Right atrium auricular region (tissue), 2 donors: ENCODE measurements at places on chromosomes 1 and 21.

- DNase-seq: no peak
These were observed 13.9 kb upstream of the TTC39A start for GRCh38 chr1:51344276-51344601.

DNA sequence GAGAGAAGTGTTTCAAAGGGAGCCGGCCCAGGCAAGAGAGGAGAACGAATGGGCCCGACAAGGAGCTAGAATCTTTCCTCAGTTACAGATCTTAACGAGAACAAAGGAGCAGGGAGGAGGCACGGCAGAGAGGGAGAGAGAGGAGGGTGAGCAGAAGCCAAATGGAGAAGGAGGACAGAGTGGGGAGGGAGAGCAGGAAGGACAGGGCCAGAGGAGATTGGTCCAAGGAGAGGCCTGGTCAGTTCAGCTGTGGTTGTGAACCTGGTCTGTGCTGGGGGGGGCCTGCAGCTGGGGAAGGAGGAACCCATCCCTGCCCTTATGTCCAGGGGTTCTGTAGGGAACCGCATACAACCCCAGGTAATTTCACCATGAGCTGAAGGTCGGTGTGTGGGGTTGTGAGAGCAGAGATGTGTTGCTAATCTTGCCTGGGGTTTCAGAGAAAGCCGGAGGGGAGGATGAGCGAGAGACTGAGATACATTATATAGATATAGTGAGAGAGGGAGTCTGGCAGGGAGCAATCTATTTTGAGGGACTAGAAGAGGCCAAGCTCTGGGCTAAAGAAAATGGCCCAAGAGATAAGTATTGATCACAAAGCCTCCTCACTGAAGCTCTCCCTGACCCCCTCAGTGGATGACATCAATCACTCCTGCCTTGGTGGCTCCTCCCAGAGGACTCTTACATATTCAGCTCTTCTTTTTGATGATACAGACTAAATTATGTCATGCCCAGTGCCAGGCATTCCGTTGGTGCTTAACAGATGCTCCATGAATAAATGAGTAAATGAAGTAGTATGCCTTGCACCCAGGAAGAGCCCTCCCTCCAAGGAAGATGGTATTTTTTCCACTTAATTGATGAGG, 64.2 kb upstream of the CD1D start:
- no peak for DNase-seq

DNA sequence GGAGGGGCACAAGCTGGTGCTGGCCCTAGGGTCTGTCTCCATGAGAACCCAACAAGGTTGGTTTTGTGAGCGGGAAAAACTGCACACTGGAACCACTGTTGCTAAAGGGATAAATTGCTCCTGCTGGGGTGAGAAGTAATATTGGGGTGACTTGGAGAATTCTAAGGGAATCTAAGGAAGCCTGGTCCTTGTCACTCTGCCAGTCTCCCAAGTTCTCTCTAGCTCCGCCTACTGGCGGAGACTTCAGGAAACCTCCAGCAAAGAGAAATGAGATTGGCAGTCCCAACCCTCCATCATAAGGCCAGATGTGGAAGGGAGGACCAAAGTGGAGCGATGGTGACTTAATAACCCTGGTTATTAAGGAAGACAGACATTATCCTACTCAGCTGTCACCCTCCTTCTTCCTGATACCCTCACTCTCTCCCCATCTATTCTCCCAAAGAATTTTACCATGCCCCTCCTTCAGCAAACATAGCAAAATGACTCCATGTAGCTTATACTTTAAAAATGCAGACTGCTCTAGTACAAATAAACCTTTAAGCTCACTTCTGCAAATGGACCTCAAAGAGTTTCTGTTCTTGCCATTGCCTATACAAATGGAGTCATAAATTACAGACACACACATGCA, 2.7 kb downstream of the LCE1F start:
- DNase-seq: no peak

- no peak for DNase-seq
These were observed 70.8 kb downstream of the PLA2G4A start for GRCh38 chr1:186899577-186899976.

GRCh38 chr1:30358500-30358899, 364.9 kb downstream of the MATN1 start:
- DNase-seq: peak; percentile 26

GRCh38 chr1:84319662-84320061, 18.2 kb downstream of the SAMD13 start:
- no peak for DNase-seq

DNA sequence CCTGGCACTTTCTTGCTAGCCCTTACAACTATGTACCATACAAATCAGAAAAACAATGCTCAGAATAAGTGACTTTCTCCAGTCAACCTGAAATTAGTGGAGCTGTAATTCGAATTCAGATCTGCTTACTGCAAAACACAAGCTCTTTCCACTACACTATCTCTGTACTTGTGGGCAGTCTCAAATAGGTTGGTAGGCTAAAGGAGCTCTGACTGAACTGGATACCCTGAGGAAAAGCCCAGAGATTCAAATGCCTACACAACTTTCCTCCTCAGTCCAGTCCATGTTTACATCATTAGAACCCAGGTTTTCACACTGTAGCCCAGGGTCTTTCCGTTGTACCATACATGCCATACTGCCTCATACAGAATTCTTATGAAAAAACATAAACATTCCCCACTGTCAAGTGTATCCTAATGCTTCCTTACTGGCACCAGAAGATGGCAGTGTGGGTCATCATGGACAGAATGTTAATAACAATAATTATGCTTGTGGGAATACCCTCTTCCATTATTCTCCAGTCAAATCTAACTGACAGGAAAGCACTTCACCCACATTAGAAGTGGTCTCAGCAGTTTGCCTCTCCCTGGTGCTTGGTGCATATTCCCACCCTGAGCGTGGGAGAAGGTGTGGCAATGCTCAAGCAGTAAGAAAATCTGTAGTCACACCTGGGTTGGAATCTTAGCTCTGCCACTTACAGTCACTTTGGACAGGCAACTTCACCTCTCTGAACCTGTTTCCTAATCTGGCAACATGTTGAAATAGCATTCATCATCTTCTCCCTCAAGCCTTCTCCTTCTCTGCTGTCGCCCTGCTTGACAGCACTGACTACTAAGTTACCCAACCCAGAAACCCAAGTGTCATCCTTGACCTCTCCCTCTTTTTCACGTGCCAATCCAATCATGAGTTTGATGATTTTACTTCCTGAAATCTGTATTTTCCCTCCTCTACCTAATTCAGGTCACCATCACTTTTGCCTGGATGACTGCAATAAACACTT, 14.4 kb upstream of the ZFYVE9 start:
- no peak for DNase-seq

GRCh38 chr1:95407131-95407885, 173.3 kb downstream of the RWDD3 start:
- DNase-seq: no peak

DNA sequence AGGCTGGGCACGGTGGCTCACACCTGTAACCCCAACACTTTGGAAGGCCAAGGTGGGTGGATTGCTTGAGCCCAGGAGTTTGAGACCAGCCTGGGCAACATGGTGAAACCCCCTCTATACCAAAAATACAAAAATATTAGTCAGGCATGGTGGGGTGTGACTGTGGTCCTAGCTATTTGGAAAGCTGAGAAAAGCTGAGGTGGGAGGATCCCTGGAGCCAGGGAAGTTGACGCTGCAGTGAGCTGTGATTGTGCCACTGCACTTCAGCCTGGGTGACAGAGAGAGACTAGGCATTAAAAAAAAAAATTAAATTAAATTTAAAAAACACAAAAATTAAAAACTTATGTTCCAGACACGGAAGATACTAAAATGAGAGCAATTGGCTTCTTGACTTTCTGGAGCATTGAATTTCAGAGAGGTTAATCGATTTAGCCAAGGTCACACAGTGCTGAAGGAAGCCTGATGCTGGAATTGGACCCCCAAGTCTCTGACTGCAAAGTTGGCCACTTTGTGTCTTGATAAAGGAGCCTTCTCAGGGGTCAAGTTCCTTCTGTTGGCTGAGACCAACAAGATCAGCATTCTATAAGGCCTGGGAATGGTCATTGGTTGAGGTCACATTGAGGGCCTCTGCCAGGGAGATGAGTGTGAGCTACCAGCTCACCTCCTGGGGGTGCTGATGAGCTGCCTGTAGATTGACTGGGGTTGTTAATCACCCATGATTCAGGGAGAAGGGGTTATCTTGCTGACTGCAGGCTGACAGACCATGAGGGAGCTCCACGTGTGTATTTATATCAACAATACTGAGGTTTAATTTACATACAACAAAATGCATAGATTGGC, 54.3 kb downstream of the RPS6KA1 start:
- DNase-seq: no peak

GRCh38 chr1:26055041-26055440, 9.1 kb upstream of the SLC30A2 start:
- DNase-seq: no peak

DNA sequence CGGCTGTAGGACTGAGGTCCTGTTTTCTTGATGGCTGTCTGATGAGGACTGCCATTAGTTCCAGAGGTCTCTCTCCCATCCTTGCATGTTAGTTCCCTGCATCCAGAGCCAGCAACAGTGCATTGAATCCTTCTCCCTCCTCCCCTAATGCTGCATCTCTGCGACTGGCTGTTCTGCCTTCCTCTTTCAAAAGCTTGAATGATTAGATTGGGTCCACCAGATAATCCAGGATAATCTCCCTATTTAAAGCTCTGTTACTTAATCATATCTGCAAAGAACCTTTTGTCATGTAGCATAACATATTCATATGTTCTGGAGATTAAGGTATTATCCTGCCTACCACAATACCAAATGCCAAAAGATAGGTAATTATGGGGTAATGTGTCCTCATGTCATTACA, 377.5 kb downstream of the GPATCH2 start:
- DNase-seq: no peak

DNA sequence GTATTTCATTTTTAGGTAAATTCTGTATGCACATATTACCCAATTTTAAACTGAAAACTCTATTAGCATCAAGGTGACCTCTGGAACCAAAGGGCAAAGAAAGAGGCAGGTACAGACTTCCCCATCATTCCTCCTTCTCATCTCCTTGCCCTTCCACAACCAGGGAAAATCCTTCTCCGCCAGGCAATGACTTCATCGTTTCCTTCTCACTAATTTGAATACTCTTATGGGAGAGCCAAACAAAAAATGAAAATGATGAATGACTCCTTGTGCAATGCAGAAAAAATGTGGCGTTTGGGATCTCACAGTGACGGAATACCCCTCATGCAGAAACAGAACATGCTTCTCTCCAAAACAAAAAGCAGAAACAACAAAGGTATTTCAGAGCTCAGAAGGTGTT, 83.7 kb downstream of the HLCS start:
- no peak for DNase-seq

DNA sequence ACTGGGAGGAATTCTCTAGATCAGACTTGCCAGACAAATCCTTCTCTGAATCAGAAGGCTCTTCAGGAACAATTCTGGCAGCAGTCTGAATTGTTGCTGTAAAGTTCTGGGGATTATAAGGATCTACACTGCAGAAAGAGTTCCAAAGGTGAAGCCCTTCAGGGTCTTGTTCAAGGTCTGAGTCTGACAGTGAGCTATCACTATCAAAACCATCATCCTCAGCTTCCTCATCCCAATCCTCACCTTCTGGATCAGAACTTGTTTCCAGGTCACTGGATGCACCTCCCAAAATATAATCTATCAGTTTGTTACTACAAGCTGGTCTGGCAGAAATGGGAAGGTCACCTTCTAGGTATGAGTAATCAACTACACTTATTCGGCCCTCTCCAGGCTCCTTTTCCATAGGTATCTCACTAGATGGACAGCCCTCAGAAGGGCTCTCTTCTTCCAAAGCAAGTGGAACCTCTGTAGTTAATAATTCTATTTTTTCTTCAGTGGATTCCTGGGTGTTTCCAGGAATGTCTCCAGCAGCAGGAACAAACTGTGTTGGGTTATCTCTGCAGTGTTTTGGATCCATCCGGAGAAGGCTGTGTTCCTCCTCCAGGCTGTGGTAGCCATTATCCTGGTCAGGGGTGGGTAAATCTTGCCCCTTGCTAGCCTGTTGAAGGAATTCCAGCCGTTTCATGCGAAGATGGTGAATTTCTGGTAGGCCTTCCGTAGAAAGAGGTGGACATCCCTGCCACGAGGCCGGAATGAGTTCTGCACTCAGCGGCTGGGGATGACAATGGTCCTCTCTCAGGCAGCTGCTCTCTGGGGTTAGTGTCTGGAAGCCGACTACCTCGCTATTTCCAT, 1.6 kb downstream of the PPP1R15B start:
- no peak for DNase-seq

DNA sequence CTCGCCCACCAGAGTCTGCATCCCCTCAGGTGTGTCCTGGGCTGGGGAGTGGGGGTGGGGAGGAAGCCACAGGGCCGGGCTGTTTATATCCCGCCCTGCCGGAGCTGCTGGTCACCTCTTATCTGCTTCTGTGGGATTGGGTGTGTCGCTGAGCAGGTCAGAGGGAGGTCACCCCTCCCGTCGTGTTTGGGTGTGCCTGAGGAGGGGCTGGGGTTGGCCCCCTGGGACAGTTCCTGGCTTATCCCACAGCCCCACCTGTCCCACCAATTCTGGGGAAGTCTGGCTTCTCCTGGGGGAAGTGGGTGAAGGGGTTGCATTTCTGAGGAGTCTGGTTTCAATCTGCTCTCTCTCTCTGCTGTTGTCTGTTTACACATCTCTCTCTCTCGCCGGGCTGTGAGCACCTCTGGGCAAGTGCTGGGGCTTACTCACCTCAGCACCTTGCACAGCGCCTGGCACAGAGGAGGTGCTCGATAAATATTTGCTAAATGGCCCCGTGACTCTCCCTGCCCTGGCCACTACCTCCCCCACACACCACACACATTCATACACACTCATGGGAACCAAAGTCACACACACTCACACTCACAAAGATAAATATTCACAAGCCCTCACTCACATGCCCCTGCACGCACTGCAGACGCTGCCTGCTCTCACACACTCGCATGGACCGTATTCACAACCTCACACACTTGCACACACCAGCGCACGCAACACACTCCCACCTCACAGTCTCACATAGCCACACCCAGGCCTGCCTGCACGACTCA, 8.3 kb downstream of the ELF3 start:
- no peak for DNase-seq

DNA sequence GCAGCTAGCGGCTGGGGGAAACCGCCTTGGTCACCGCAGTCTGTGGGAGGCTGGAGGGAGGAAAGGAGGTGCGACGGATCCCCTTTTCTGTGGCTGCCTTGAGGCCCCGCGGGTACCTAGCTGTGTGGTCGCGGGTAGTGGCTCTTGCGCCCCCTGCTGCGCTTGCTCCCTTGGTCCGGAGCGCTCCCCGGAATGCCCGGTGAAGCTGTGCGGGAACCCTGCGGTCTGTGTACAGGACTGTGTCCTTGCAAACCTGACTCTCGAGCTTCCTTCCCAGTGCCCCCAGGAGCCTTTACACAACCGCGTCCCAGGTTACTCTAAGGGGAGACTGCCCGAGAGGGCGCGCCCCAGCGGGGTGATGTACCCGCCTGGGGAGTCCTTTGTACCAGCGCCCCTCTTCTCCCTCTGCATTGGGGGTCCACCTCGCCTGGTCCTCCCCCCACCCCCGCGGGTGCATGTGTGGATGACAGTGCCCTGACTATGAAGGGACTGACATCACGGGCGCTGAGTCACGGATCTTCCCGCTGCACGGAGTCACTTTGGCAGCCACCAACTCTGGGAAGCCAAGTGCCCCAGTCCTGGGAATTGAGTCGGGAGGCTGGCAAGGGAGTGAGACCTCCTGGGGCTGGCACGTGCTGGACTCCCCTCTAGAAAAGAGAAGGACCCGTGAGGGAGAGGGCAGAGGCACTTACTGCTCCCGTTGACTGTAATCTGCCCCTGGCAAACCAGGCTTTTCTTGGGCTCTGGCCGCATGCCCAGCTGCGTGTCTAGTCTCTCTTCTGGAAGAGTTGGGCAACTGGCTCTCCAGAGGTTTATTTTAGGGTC, 816 bp downstream of the IL6R start:
- peak; percentile 95 for DNase-seq

- DNase-seq: no peak
These were observed 2.0 kb downstream of the KCND3 start for GRCh38 chr1:111987502-111987901.

GRCh38 chr1:93056214-93056613, 22.9 kb upstream of the MTF2 start:
- no peak for DNase-seq
